ENCODE measurements at places on chromosomes 13 and 19.

DNA sequence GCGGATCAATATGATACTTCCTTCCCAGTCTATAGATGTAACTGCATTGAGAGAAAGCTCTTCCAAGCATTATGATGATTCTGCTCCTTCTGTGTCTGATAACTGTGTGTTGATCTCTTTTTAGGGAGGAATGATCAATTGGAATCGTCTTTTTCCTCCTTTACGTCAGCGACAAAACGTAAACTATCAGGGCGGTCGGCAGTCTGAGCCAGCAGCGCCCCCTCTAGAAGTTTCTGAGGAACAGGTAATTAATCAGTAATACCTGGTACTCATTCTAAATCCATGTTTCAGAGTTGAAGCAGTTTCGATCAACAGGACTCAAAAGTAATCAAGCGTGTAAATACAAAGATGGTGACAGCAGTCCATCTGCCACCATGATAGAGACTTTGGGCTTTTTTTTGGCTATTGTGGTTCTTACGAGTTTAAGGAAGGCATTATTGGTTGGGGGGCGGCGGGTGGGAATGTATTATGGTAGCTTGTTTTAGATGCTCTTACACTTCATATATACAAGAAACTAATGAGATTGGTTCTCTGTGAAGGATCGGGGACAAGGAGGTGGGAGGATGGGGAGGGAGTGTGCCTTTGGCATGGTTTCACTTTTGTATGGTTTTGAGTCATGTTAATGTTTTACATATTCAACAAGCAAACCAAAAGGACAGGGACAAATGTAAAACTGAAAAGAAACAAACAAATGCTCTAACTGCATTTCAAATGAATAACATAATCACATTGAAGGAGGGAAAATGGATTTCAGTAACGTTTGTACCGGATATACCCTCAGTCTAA lies 60.7 kb upstream of the GPR183 start:
- no peak overlapping the region for H3K27ac ChIP-seq
- H3K27me3 ChIP-seq: no peaks in the 10 kb centered on the region
- H3K4me1 ChIP-seq: no peaks in the 10 kb centered on the region
- no peak for DNase-seq

GRCh38 chr19:38004186-38004520 lies 97.1 kb downstream of the SIPA1L3 start:
- H3K27ac ChIP-seq: peak overlapping the region; percentile 81
- no peaks in the 10 kb centered on the region for H3K36me3 ChIP-seq
- no peaks in the 10 kb centered on the region for H3K27me3 ChIP-seq
- DNase-seq: no peak
- peaks cover 18% of the 10 kb centered on the region for H3K4me1 ChIP-seq
- peak overlapping the region; percentile 54 for H3K4me3 ChIP-seq

DNA sequence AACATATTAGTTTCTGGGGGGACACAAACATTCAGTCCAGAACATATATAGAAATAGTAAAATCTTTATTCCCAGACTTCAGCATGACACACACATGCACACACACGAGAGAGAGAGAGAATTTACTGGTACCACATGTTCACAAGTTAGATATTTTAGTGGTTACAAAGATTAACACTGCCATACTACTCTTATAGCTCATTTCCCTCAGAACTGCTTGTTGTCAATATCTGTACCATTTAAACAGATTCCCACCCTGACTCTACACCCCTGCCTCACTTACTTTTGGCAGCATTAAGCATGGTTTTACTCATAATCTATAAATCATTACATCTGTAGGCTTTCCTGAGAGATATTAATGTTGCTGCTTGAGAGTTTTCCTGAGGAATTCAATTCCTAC lies 524.7 kb upstream of the HTR2A start:
- DNase-seq: no peak
- no peaks in the 10 kb centered on the region for H3K36me3 ChIP-seq
- H3K4me3 ChIP-seq: no peak overlapping the region
- H3K4me1 ChIP-seq: no peaks in the 10 kb centered on the region
- no peaks in the 10 kb centered on the region for H3K27me3 ChIP-seq

- DNase-seq: no peak
- no peaks in the 10 kb centered on the region for H3K27me3 ChIP-seq
- no peaks in the 10 kb centered on the region for H3K36me3 ChIP-seq
- H3K4me1 ChIP-seq: no peaks in the 10 kb centered on the region
- no peak within 1 kb of the TSS for H3K27ac ChIP-seq
Observed at GRCh38 chr19:50649433-50650391, at the start of gene C19orf81. Gene C19orf81, plus strand, starts transcription at chr19:50649445. Its CDS starts 0 bp downstream, at chr19:50649445.

GRCh38 chr13:41145136-41145908 lies 12.7 kb upstream of the KBTBD6 start:
- H3K27me3 ChIP-seq: no peaks in the 10 kb centered on the region
- no peak for DNase-seq
- H3K27ac ChIP-seq: no peak overlapping the region
- H3K36me3 ChIP-seq: no peaks in the 10 kb centered on the region

DNA sequence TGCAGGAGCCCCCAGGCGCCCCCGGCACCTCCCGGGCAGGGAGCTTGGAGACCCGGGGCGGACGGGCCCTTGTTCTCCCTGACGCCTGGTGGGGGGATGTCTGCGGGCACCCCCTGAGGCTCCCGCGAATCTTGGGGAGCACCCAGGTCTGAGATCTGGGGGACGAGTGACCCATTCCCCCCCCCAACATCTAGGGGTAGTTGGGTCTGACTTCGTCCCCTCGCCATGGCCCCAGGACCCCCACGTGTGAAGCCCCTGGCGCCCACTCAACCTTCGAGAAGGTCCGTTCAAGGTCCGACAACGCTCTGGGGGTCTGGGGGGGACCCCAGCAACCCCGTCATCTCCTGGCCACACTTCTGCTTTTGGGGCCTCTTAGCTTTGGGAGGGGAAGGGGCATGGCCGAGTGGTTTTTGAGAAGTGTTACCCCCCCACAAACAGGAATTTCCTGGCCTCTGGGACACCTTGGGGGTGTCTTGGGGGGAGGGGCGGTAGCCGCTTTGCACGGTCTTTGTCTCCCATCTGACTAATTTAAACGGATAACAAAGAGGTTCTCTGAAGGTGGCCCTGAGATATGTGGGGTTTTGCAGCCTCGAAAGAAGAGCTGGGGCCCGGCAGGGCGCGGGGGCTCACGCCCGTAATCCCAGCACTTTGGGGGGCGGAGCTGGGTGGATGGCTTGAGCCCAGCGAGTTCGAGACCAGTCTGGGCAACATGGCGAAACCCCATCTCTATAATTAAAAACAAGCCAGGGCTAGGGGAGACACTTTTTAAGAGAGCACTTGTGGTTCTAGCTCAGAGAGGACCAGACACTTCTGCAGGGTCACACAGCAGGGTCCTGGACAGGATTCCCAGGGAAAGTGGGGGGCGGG lies 608 bp downstream of the CNN2 start:
- DNase-seq: no peak
- peaks cover 18% of the 10 kb centered on the region for H3K4me1 ChIP-seq
- H3K4me3 ChIP-seq: peak overlapping the region; percentile 95
- peaks cover 18% of the 10 kb centered on the region for H3K36me3 ChIP-seq
- no peaks in the 10 kb centered on the region for H3K27me3 ChIP-seq
- H3K27ac ChIP-seq: peak overlapping the region; percentile 100

DNA sequence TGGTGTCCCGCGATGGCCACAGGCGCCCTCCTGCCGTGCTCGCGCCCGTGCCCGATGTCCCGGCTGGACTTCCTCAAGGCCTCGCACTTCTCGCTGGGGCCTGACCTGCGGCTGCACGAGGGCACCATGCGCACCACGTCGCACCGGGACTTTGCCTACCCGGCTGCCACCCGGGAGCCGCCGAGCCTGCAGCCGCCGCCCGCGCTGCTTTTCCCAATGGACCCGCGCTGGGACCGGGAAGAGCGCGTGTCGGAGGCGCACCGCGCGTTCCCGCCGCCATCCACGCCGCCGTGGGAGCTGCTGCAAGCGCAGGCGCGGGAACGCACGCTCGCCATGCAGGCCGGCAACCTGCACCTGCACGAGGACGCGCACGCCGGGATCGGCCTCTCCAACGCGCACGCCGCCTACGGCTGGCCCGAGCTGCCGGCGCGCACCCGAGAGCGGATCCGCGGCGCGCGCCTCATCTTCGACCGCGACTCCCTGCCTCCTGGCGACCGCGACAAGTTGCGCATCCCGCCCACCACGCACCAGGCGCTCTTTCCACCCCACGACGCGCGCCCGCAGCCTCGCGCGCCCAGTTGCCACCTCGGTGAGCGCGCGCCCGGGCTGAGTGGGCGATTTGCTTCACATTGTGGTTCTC lies 12.1 kb upstream of the PEX11G start:
- H3K36me3 ChIP-seq: no peaks in the 10 kb centered on the region
- H3K27me3 ChIP-seq: no peaks in the 10 kb centered on the region
- no peak overlapping the region for H3K27ac ChIP-seq
- peak overlapping the region; percentile 69 for H3K4me3 ChIP-seq
- no peak for DNase-seq

- peaks cover 5% of the 10 kb centered on the region for H3K36me3 ChIP-seq
- no peaks in the 10 kb centered on the region for H3K27me3 ChIP-seq
- no peak overlapping the region for H3K27ac ChIP-seq
- no peak for DNase-seq
- no peak overlapping the region for H3K4me3 ChIP-seq
Observed at GRCh38 chr13:75307370-75307949, 174.5 kb downstream of the TBC1D4 start.

DNA sequence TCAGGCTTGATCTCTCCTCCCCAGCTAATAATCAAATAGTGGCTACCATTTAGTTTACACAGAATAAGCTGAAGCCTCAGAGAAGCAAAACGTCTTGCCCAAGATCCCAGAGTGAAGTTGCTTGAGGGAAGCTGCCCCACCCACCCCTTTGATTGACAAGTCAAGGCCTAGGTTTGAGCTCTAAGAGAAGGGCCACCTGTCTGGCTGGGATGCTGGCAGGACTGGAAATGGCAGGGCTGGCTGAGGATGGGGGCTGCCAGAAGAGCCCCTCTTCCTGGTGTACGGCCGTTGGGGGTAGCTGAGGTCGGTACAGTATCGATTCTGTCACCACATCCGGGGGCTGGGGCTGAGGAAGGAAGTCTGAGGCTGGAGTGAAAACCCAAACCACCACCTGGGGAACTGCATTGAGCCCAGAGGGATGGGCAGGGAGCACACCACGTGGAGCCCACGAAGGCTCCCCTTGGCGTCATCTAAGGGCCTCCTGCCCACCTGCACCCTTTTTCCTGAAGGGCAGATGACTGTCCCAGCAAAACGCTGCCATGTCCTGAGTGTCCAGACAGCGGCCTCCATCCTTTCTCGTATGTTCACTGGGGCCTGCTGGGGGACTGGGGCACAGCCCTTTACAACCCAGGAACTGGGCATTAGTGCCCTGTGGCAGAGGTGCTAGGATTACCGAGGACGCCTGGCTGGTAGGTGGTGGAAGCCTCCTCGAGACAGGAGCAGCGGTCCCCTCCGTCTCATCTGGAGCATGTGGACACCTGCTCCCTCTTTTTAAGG lies 1.4 kb upstream of the PRKD2 start:
- H3K36me3 ChIP-seq: peaks cover 35% of the 10 kb centered on the region
- H3K27ac ChIP-seq: peak overlapping the region; percentile 87
- H3K4me3 ChIP-seq: no peak overlapping the region

GRCh38 chr13:34070006-34070405 lies 252.1 kb downstream of the RFC3 start:
- H3K27me3 ChIP-seq: no peaks in the 10 kb centered on the region
- no peak overlapping the region for H3K4me3 ChIP-seq
- no peak overlapping the region for H3K27ac ChIP-seq
- DNase-seq: no peak
- H3K36me3 ChIP-seq: no peaks in the 10 kb centered on the region
- no peaks in the 10 kb centered on the region for H3K4me1 ChIP-seq

- peaks cover 96% of the 10 kb centered on the region for H3K36me3 ChIP-seq
- H3K27me3 ChIP-seq: no peaks in the 10 kb centered on the region
- no peak overlapping the region for H3K4me3 ChIP-seq
- no peak overlapping the region for H3K27ac ChIP-seq
- DNase-seq: no peak
Observed at GRCh38 chr13:110499621-110500281, 61.8 kb downstream of the RAB20 start.

DNA sequence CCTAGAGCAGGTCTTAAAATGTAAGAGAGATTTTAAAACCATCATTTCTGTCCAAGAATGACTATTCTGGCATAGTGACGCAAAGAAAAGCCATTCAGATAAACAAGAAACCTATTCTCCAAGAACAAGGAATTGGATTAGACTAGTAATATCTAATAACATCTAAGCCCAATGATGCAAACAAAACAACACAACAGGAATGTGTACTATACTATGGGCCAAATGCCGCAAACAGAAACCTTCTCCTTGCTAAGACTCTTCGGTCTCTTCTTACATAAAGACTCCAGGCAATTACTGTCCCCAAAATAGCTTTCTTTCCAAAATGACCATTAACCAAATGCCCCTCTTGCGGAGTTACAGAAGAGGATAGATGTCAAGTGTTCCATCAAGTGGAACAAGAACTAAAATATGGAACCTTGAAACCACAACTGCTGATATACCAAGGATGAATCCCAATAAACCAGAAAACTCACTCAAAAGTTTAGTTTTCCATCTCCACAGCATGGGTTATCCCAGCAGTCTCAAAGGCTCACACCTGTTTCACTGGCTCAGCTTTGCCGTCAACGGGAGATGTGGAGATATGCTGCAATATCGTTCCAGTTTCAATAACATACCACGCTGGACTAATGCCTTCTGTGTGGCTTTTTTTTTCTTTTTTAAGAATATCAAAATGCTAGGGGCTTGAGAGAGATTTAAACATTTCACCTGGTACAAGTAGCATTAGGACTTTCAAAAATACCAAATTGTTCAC lies 76.2 kb downstream of the FOXO1 start:
- DNase-seq: no peak
- peak overlapping the region; percentile 68 for H3K27ac ChIP-seq
- no peak overlapping the region for H3K4me3 ChIP-seq

- no peaks in the 10 kb centered on the region for H3K36me3 ChIP-seq
- no peaks in the 10 kb centered on the region for H3K4me1 ChIP-seq
- H3K4me3 ChIP-seq: no peak overlapping the region
- H3K27me3 ChIP-seq: no peaks in the 10 kb centered on the region
Observed at GRCh38 chr13:85261757-85262346, 537.4 kb downstream of the SLITRK6 start.

- H3K36me3 ChIP-seq: no peaks in the 10 kb centered on the region
- H3K4me1 ChIP-seq: no peaks in the 10 kb centered on the region
- no peaks in the 10 kb centered on the region for H3K27me3 ChIP-seq
- no peak overlapping the region for H3K4me3 ChIP-seq
- no peak for DNase-seq
Observed at GRCh38 chr19:31952693-31953092, 392.7 kb upstream of the ZNF507 start.
